Right hindlimb (tissue), 1 donor: ENCODE measurements at places on chromosomes 1 and 21.

- no peak for DNase-seq
Observed at GRCh38 chr1:220045356-220046051, 801 bp downstream of the EPRS1 start.

DNA sequence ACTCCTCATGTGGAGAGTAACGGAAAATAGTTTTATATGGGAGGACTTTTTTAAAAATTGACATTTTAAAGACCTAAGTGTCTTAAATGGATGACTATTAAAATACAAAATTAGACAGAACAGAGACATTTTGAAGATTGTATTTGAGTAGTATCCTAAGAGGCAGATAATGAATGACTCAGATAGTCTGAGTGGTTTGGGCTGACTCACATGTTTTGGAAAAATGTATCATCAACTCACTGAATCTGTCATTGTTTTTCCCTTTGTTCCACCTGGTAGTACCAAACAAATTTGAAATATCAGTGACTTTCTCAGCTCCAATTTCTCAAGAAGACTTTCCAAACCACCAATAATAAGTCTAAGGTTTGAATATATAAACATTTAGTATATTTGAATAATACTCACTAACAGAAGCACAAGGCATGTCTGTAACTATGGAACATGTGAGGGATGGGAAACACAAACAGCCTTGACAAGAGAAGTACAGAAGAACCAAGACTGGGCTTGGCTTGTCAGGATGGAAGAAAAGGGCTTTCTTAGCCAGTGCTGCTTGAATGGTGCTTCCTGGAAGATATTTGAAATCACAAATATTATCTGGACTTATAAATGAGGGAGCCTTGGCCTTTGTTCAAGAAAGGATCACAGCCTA lies 90.6 kb downstream of the SGIP1 start:
- no peak for DNase-seq

DNA sequence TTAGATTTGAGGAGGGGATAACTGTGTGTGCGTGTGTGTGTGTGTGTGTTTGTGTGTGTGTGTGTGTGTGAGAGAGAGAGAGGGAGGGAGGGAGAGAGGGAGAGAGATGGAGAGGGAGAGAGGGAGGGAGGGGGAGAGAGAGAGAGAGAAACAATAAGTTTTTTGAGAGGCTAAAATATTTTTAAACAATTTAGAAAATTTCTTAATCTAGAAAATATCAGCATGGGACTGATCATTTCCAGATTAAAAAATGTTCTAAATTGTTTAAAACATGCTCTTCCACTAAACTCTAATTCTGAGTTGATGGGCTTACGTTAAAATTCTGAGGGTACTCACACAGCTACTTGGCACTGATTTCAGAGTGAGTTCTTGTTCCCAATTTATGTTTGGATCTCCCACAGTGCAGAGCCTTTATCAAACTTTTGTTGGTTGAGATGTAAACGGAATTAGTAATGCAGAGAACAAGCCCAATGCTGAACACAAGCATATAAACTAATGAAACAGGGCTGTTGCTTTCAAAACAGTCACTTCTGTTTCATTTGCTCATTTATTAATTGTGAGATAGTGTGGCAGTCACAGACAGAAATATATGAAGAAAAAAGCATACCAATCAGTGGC lies 73.4 kb upstream of the RGS2 start:
- DNase-seq, result no peak

DNA sequence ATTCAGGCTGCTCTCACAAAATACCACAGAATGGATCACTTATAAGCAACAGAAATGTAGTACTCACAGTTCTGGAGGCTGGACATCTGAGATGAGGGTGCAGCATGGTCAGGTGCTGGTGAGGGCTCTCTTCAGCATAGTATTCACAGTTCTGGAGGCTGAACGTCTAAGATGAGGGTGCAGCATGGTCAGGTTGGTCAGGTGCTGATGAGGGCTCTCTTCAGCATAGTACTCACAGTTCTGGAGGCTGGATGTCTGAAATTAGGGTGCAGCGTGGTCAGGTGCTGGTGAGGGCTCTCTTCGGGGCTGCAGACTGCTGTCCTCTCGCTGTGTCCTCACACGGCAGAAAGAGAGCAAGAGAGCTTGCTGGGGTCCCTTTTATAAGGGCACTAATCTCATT lies 17.1 kb downstream of the PDZK1IP1 start:
- DNase-seq, result no peak

- no peak for DNase-seq
Observed at GRCh38 chr21:14581902-14582457, 35.9 kb upstream of the SAMSN1 start.

DNA sequence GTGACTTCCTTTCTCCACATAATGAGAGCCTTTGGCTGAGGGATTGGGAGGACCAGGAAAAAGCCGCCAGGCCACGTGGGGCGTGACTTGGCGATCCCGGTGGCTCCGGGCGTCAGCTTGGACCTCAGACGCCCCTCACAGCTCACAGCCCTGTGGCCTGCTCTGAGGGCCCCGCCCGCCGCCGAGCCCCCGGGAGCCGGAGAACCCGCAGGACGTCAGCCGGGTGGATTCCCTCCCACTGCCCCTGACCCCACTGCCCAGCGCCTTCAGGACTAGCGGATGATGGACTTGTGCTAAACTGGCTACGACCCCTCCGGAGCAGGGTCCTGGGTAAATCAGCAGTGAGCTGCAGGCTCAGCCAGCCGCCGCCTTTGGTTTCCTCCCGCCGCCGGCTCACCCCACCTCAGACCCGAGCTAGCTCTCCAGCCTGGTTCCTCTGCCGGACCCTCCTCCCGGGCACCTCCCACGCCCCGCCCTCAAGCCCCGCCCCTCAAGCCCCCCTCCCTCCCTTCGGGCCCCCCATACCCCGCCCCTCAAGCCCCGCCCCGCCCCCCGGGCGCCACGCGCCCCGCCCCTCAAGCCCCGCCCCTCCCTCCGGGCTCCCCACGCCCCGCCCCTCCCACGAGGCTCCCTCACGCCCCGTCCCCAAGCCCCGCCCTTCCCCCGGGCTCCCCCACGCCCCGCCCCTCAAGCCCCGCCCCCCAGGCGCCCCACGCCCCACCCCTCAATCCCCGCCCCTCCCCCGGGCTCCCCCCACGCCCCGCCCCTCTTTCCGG lies 10.0 kb upstream of the FAAP20 start:
- DNase-seq, result peak; percentile 94

DNA sequence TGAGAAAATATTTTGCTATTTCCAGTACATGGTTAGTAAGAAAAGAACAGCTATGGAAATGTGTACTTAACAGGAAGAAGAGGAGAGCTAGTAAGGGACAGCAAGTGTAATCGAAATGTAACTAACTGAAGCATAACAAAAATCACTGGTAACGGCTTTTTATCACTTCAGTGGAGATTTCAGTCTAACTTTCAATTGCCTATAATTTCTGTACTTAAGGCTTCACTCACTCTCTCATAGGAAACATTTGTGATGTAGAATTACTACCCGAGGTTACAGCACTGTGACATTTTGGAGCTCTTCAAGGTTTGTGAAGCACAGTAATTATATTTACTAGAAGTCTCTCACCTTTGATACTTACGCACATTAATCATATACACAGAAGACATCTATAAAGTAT lies 1119.1 kb downstream of the AMY1C start:
- no peak for DNase-seq

- peak; percentile 81 for DNase-seq
Observed at GRCh38 chr21:35257413-35257812, 208.3 kb upstream of the RUNX1 start.

GRCh38 chr1:219621047-219621786 lies 8.3 kb upstream of the ZC3H11B start:
- no peak for DNase-seq

DNA sequence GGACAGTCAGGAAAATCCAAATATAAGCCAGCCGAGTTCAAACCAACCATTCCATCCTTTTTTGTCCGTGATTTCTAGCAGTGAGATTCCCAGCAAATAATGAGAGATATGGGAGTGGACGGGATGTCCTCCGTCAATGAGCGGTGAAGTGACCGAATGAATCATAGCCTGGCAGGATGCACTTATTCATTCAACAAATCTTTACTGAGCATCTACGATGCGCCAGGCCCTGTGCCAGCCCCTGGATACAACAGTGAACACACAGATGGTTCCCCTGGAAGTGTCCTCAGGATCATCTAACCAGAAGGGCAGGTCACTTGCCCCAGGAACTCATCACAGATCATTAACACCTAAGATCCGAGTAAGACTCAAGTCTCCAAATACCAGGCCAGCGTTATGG lies 8.2 kb upstream of the PLEKHA6 start:
- no peak for DNase-seq

- DNase-seq, result no peak
Observed at GRCh38 chr1:147077936-147078605, 94.2 kb downstream of the PRKAB2 start.

- DNase-seq, result no peak
Observed at GRCh38 chr21:25898671-25899070, 163.9 kb downstream of the GABPA start.

DNA sequence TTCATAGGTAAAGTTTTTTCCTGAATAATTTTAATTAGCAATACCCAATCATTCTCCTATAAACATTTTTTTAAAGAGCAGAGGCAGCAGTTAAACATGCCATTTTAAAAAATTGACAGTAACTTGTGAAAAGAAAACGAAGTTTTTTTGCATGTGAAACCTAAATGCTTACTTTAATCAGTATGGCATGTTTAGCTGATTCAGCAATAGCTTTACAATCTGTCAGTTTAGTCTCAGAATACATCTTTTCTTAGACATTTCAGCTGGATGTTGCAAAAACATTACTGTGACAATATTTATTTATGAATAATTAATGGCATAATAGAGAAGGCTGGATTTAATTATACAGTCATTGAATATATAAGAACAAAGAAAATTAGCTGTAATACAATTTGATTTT lies 1132.4 kb upstream of the ADGRL2 start:
- DNase-seq, result no peak

DNA sequence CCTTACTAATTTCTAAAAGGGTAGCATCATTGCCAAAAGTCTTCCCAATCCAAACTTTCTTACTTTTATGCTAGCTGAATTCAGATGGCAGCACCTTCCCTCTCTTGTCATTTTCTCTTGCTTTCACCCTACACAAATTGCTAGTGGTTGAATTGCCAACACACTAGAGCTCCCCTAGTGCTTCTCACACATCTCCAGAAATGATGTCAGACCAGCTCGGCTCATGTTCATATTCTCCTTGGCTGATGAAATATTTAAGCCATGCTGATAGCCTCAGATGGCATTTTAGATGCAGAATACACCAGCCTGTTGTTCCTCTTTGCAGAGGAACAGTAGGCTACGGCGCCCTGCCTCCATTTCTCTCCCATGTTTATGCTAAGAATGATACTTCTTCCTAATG lies 256.9 kb downstream of the PTBP2 start:
- no peak for DNase-seq

DNA sequence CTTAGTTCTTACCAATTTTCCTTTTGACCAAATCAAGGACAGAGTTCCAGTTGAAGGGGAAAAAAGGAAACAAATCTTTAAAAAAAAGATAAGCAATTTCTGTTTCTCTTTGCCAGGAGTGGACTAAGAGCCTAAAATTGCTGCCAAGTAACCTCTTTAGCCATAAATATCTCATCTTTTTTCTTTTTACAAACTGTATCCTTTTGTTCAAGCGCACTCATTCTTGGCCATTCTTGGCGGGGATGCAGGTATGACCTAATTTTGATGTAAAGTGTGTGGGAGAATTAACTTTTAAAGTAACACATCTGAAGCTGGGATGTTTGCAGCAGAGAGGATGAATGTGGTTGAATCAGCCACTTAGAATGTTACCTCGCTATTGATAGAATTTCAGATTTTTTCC lies 13.4 kb upstream of the KIF1B start:
- DNase-seq, result peak; percentile 65

DNA sequence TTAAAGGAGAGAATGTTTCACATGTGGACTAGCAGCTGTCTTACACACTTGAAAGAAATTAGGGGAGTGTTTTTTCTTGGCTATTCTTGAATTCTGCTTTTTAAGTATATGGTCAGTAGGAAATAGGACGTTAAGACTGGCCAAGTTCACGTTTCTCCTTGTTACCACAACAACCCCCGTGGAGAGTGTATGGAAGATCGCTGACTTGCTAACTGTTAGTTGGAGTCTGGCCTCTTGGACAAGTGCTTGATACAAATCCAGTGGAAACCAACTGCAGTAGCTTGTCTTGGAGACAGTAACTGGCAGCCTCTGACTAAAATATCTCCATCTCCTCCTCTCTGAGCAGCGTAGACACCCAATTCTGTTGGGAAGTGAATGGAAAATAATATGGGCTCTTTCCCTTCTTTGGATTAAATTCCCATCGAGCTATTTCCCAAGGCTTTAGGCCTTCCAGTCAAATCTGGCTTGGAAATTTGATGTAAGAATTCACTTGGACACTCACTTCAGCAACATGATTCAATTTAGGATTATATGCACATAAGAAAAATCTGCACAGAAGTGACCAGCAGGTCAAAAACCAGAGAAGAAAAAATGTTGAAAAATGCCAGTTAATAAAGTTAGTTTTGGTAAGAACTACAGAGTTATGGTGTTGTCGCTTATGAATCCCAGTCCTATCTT lies 3.6 kb upstream of the NFIA start:
- peak; percentile 88 for DNase-seq

- no peak for DNase-seq
Observed at GRCh38 chr1:56409112-56409691, 170.2 kb downstream of the PLPP3 start.

GRCh38 chr1:53288002-53288789 lies 39.7 kb downstream of the LRP8 start:
- no peak for DNase-seq

- DNase-seq, result no peak
Observed at GRCh38 chr1:27356619-27357280, 10.0 kb downstream of the MAP3K6 start.

GRCh38 chr1:107865627-107866026 lies 99.4 kb downstream of the VAV3 start:
- no peak for DNase-seq

DNA sequence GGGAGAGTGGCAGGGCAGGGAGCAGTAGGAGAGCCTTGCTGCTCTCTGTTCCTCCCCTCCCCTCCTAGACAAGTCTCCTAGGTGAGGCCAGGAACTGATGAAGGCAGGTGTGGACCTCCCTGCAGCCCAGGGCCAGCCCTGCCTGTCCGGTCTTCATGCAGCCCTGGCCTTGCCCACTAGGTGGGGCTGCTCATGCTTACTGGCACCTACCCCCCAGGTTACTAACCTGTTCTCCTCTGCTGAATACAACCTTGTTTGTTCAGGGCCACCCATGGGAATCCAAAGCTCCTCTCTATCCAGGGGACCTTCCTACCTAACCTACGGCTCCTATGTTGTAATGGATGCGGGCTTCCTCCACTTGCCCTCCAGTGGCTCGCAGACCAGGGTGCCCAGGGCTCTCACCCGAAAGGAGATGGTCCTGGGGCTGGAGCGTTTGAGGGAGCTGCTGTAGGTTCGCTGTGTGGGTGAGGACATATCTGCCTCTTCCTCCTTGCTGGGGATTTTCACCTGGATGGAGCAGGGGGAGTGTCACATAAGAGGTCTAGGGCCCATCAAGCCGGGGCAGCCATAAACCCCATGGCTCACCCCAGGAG lies 7.9 kb upstream of the TNNT2 start:
- DNase-seq, result no peak
